Peyer's patch (tissue), 4 donors: ENCODE measurements at places on chromosomes 5 and 9. TPM values are rescaled to one million over a fixed set of nuclear protein-coding genes. Genes with fewer than 3 reads are reported as not detected.

Gene WDR31
- total RNA-seq, result 2.5 TPM

Gene BTNL3
- total RNA-seq, result 97.7 TPM

Gene OTULINL
- 18.9 TPM for total RNA-seq

Gene SPINK13
- not detected for total RNA-seq

Gene NR5A1
- total RNA-seq, result not detected

Gene GRXCR2
- not detected for total RNA-seq

Gene INSL6
- total RNA-seq, result not detected

Gene ZNG1E
- total RNA-seq, result 44.6 TPM

Gene LHX2
- not detected for total RNA-seq
